Activated CD8-positive, alpha-beta T cell treated with anti-CD3 and anti-CD28 coated beads for 36 hours (primary cell): ENCODE measurements at places on chromosomes 11 and 22.

- H3K27me3 ChIP-seq, result no peaks in the 10 kb centered on the region
- no peak overlapping the region for H3K27ac ChIP-seq
- H3K4me3 ChIP-seq, result no peak overlapping the region
- peaks cover 2% of the 10 kb centered on the region for H3K4me1 ChIP-seq
Measured at GRCh38 chr22:19066531-19067271, 55.5 kb downstream of the DGCR2 start.

- H3K4me1 ChIP-seq, result peaks cover 39% of the 10 kb centered on the region
- peaks cover 7% of the 10 kb centered on the region for H3K27me3 ChIP-seq
- H3K27ac ChIP-seq, result peak overlapping the region; percentile 84
- peak; percentile 41 for DNase-seq
- H3K36me3 ChIP-seq, result peaks cover 44% of the 10 kb centered on the region
- peak overlapping the region; percentile 86 for H3K4me3 ChIP-seq
Measured at GRCh38 chr11:67584205-67584880, 731 bp downstream of the GSTP1 start.

GRCh38 chr22:39144101-39144767 is 8.2 kb downstream of the CBX7 start:
- peaks cover 2% of the 10 kb centered on the region for H3K36me3 ChIP-seq
- H3K4me3 ChIP-seq, result peak overlapping the region; percentile 73
- peaks cover 28% of the 10 kb centered on the region for H3K4me1 ChIP-seq
- no peaks in the 10 kb centered on the region for H3K27me3 ChIP-seq

- no peaks in the 10 kb centered on the region for H3K27me3 ChIP-seq
- peak overlapping the region; percentile 37 for H3K27ac ChIP-seq
- H3K4me3 ChIP-seq, result peak overlapping the region; percentile 26
- peak; percentile 54 for DNase-seq
Measured at GRCh38 chr11:114075891-114076441, 16.5 kb downstream of the ZBTB16 start.

DNA sequence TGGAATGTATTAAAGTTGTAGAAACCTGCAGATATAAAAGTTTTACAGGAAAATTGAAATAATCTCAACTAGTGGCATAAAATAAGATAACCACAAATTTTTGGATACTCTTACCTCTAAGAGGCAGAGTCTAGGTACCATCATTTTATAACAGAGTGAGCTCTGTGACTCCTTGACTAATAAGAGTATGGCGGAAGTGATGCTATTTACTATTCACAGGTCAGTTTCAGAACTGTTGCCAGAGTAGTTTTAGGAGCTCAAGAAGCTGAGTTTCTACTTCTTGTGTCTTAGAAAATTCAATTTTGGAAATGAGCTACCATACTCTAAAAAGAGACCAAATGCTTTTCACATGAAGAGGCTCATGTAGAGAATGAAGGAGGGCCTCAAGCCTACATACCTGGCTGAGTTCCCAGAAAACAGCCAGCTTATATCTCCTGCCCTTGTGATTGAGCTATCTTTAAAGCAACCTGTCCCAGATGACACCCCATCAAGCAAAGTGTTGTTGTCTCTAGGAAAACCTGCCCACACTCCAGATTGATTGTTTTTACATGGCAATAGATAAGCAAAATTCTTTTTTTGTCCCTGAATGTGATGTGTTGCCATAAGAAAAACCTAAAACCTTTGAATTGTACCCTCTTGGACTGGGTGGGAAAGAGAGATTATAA is 712.8 kb upstream of the CNTN5 start:
- H3K36me3 ChIP-seq, result no peaks in the 10 kb centered on the region
- no peaks in the 10 kb centered on the region for H3K27me3 ChIP-seq
- DNase-seq, result no peak
- H3K27ac ChIP-seq, result no peak overlapping the region

GRCh38 chr22:49621601-49622210 is 206.0 kb downstream of the BRD1 start:
- no peaks in the 10 kb centered on the region for H3K27me3 ChIP-seq
- H3K27ac ChIP-seq, result no peak overlapping the region
- H3K4me3 ChIP-seq, result no peak overlapping the region
- H3K36me3 ChIP-seq, result no peaks in the 10 kb centered on the region
- no peaks in the 10 kb centered on the region for H3K4me1 ChIP-seq

GRCh38 chr11:86143087-86144030 is 74.5 kb upstream of the PICALM start:
- H3K36me3 ChIP-seq, result no peaks in the 10 kb centered on the region
- peak; percentile 23 for DNase-seq
- H3K27me3 ChIP-seq, result no peaks in the 10 kb centered on the region
- H3K4me1 ChIP-seq, result peaks cover 35% of the 10 kb centered on the region
- H3K27ac ChIP-seq, result peak overlapping the region; percentile 10
- no peak overlapping the region for H3K4me3 ChIP-seq

- no peaks in the 10 kb centered on the region for H3K27me3 ChIP-seq
- H3K4me3 ChIP-seq, result no peak overlapping the region
- no peaks in the 10 kb centered on the region for H3K36me3 ChIP-seq
- DNase-seq, result peak; percentile 58
Measured at GRCh38 chr11:12052676-12053605, 44.5 kb upstream of the DKK3 start.

DNA sequence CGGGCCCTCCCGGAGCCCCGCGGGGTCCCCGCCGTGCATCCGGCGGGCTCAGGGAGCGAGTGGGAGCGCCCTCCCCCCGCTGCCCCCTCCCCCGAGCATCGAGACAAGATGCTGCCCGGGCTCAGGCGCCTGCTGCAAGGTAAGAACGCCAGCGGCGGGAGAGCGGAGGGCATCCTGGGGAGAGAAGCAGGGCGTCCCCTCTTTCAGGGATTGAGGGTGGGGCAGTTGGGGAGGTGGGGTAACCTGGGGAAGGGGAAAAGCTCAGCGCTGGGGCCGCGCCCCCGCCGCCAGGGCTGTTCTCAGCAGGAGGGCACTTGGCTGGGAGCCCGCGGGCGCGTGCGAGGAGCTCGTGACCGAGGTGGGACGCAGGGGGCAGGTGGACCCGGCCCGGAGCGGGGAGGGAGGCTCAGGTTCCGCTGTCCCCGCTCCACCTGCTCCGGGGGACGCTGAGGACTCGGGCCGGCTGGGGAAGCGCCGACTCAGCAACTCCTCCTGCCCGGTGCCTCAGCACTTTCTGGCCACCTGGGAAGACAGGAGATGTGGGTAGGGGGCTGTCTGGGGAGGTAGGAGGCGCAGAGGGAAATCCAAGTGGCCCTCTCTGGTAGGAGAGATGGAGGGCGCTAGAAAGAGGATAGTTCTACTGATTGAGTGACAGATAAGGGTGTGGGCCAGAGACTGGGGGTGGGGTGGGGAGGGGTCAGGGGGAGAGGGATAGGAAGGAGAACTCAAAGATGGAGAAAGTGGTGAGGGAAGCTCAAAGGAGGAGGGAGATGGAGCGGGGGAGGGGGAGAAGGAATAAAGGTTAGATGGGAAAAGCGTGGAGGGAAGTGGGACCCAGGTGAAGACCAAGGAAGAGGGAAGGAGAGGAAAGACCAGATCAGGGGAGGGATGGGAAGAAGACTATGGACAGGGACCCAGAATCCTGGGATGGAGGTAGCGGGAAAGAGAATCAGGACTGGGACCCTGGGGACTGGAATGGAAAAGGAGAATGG is 726 bp downstream of the RTN4RL2 start:
- H3K36me3 ChIP-seq, result no peaks in the 10 kb centered on the region
- peaks cover 21% of the 10 kb centered on the region for H3K4me1 ChIP-seq
- peaks cover 33% of the 10 kb centered on the region for H3K27me3 ChIP-seq

- H3K36me3 ChIP-seq, result no peaks in the 10 kb centered on the region
- no peaks in the 10 kb centered on the region for H3K27me3 ChIP-seq
- no peak for DNase-seq
Measured at GRCh38 chr11:16296273-16296672, 60.1 kb downstream of the SOX6 start.

GRCh38 chr11:1572197-1573076 is at the start of gene DUSP8:
DUSP8 (minus strand) TSS chr11:1572271; CDS start chr11:1565826, 6,445 bp downstream.
- DNase-seq, result peak; percentile 94
- H3K27ac ChIP-seq, result no peak within 1 kb of the TSS
- H3K27me3 ChIP-seq, result peaks cover 2% of the 10 kb centered on the region

DNA sequence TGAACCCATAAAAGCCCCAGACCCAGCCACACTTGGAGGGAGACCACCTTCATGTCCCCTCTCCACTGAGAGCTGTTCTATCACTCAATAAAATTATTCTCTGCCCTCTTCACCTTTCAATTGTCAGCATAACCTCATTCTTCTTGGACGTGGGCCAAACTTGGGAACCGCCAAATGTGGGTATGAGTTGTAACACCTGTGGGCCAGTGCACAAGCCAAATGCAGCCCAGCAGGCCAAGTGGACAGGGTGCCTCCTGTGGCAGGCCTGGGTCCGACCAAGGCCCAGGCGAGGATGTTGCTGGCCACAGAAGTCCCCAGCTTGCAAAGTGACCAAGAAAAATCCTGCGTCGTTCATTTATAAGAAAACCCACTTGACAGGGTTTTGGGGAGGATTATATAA is 621.2 kb downstream of the METTL15 start:
- H3K27ac ChIP-seq, result no peak overlapping the region
- no peaks in the 10 kb centered on the region for H3K27me3 ChIP-seq
- H3K4me3 ChIP-seq, result no peak overlapping the region
- H3K36me3 ChIP-seq, result no peaks in the 10 kb centered on the region

GRCh38 chr11:44726283-44727113 is at the start of gene TSPAN18:
TSPAN18 (plus strand) TSS chr11:44726962; CDS start chr11:44906417, 179,455 bp downstream.
- H3K36me3 ChIP-seq, result no peaks in the 10 kb centered on the region
- peaks cover 35% of the 10 kb centered on the region for H3K4me1 ChIP-seq
- H3K27me3 ChIP-seq, result peaks cover 25% of the 10 kb centered on the region

- no peaks in the 10 kb centered on the region for H3K27me3 ChIP-seq
- no peak overlapping the region for H3K4me3 ChIP-seq
- H3K27ac ChIP-seq, result no peak overlapping the region
Measured at GRCh38 chr11:1200611-1201191, 22.2 kb upstream of the MUC5B start.

- no peak overlapping the region for H3K27ac ChIP-seq
- no peaks in the 10 kb centered on the region for H3K4me1 ChIP-seq
- no peak overlapping the region for H3K4me3 ChIP-seq
- no peak for DNase-seq
- H3K27me3 ChIP-seq, result no peaks in the 10 kb centered on the region
Measured at GRCh38 chr11:1196516-1197391, 26.1 kb upstream of the MUC5B start.

GRCh38 chr11:108873310-108873709 is 208.4 kb downstream of the DDX10 start:
- no peak overlapping the region for H3K27ac ChIP-seq
- H3K27me3 ChIP-seq, result no peaks in the 10 kb centered on the region
- H3K4me1 ChIP-seq, result peaks cover 28% of the 10 kb centered on the region
- no peak for DNase-seq
- H3K4me3 ChIP-seq, result no peak overlapping the region
- peaks cover 3% of the 10 kb centered on the region for H3K36me3 ChIP-seq

GRCh38 chr11:11810764-11811726 is 30.7 kb upstream of the USP47 start:
- DNase-seq, result peak; percentile 5
- H3K27ac ChIP-seq, result no peak overlapping the region
- no peaks in the 10 kb centered on the region for H3K36me3 ChIP-seq
- H3K4me1 ChIP-seq, result no peaks in the 10 kb centered on the region
- H3K4me3 ChIP-seq, result no peak overlapping the region

DNA sequence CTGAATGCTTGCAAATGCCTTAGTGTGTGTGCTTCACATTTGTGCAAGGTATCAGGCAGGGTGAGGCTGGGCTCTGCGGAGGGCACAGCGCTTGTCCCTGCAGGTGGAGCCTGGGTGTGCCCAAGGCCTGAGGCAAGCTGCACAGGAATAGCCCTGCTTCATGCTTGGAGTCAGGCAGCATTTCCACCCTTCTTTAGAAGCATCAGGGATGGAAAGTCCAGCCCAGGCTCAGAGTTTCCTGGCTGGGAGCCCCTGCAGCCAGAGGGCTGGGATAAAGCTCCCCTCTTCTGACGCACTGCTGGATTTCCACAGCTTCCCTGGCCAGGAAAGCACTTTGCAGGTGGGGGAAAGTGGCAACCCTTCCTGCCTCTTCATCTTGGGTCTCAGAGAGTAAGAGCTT is 63.4 kb downstream of the GALNT18 start:
- no peaks in the 10 kb centered on the region for H3K36me3 ChIP-seq
- no peaks in the 10 kb centered on the region for H3K27me3 ChIP-seq
- H3K27ac ChIP-seq, result no peak overlapping the region
- no peaks in the 10 kb centered on the region for H3K4me1 ChIP-seq
- H3K4me3 ChIP-seq, result no peak overlapping the region

GRCh38 chr11:116791002-116791812 is 472 bp downstream of the APOA5 start:
- H3K27ac ChIP-seq, result no peak overlapping the region
- peaks cover 18% of the 10 kb centered on the region for H3K4me1 ChIP-seq
- no peak overlapping the region for H3K4me3 ChIP-seq
- H3K36me3 ChIP-seq, result peaks cover 11% of the 10 kb centered on the region
- no peaks in the 10 kb centered on the region for H3K27me3 ChIP-seq

- no peaks in the 10 kb centered on the region for H3K36me3 ChIP-seq
- H3K27me3 ChIP-seq, result peaks cover 2% of the 10 kb centered on the region
- DNase-seq, result no peak
- H3K27ac ChIP-seq, result no peak overlapping the region
- peaks cover 12% of the 10 kb centered on the region for H3K4me1 ChIP-seq
- no peak overlapping the region for H3K4me3 ChIP-seq
Measured at GRCh38 chr22:19258371-19258770, 33.1 kb downstream of the CLTCL1 start.

DNA sequence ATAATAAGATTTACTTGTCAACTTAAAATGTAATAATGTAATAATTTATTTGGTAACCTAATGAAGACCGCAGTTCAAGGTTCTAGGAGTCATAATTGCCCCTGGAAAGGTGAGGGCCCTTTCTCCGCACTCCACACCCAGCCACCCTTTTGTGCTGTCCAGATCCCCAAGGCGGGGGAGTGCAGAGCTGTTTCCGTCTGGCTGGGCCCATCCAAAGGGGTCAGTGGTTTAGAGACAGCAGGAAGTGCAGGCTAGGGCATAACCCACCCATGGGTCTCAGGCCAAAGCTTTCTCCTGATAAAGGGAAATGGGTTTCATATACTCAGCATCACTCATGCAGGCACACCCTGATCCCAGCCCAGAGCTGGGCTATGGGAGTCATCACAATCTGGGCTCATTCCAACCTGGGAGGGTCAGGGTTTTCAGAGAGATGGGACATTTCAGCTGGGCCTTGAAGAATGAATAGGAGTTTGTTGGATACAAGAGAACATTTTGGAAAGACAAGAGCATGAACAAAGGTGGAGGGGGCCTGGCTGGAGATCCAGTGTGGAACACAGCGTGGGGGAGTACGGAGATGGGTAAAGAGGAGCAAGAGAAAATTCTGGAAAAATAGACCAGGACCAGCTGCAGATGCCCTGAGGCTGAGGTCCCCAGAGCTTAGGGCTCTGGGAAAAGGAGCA is 432.2 kb downstream of the TBC1D22A start:
- H3K4me1 ChIP-seq, result no peaks in the 10 kb centered on the region
- no peaks in the 10 kb centered on the region for H3K27me3 ChIP-seq
- no peak for DNase-seq
- H3K27ac ChIP-seq, result no peak overlapping the region
- H3K4me3 ChIP-seq, result no peak overlapping the region

GRCh38 chr22:19175602-19176174 is 2.8 kb downstream of the SLC25A1 start:
- peaks cover 16% of the 10 kb centered on the region for H3K36me3 ChIP-seq
- no peak overlapping the region for H3K27ac ChIP-seq
- no peak for DNase-seq

GRCh38 chr22:31235081-31235480 is 23.0 kb downstream of the LIMK2 start:
- no peak overlapping the region for H3K27ac ChIP-seq
- H3K4me1 ChIP-seq, result peaks cover 19% of the 10 kb centered on the region
- no peak for DNase-seq
- H3K36me3 ChIP-seq, result peaks cover 1% of the 10 kb centered on the region
- H3K27me3 ChIP-seq, result no peaks in the 10 kb centered on the region
